ENCODE measurements at places on chromosomes 1 and 21. TPM values are rescaled to one million over a fixed set of nuclear protein-coding genes. Genes with fewer than 3 reads are reported as not detected.

DNA sequence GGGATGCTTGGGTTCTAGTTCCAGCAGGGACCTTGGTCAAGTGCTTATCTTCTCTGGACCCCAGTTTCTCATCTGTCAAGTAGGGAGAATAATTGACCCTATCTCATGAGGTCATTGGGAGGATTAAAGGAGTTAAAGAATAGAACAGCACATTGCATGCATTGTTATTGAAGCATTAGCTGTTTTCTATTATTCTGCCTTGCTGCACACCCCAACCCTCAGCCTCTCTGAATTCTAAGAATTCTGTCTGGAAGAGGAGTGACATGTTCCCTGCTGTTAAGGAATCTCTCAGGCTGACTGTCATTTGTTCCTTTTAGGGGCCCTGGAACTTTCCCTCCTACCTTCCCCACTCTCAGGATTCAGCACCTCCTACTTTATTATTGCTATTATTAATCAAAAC is 73.9 kb downstream of the NENF start:
- H3K27me3 ChIP-seq, result no peaks in the 10 kb centered on the region
- no peaks in the 10 kb centered on the region for H3K4me1 ChIP-seq
- no peak for DNase-seq
- H3K27ac ChIP-seq, result no peak overlapping the region
- no peaks in the 10 kb centered on the region for H3K36me3 ChIP-seq

- H3K27me3 ChIP-seq, result no peaks in the 10 kb centered on the region
- H3K36me3 ChIP-seq, result no peaks in the 10 kb centered on the region
- no peak overlapping the region for H3K4me3 ChIP-seq
- DNase-seq, result no peak
- no peak overlapping the region for H3K27ac ChIP-seq
These were observed 195.0 kb downstream of the GIPC2 start for GRCh38 chr1:78240755-78241154.

DNA sequence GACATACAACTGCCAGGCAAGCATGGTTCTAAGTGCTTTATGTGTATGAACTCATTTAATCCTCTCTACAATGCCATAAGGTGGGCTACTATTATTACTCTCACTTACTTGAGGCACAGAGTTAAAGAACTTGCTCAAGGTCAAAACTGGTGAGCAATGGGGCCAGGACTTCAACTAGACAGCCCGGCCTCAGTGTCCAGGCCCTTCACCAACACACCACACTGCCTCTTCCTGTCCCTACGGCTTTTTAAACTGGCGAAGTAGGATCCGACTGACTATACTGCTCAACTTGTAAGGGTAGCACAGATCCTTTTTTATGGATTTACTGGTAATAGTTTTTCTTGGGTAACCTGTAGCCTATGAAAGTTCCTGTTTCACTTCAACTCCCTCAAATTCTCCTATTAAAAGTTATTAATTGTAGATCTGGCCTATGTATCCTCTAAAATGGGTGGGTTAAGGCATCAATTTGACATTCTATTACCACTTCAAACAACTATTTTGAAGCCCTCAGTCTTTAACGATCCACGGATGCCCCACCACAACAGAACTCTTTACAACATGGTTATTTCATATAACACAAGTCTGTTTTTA is 4.3 kb downstream of the ERRFI1 start:
- H3K36me3 ChIP-seq, result no peaks in the 10 kb centered on the region
- H3K27me3 ChIP-seq, result no peaks in the 10 kb centered on the region
- peaks cover 9% of the 10 kb centered on the region for H3K4me1 ChIP-seq
- no peak overlapping the region for H3K4me3 ChIP-seq
- no peak for DNase-seq

GRCh38 chr1:59672851-59673572 is 141.7 kb upstream of the HOOK1 start:
- no peak overlapping the region for H3K4me3 ChIP-seq
- H3K27ac ChIP-seq, result peak overlapping the region; percentile 39
- no peak for DNase-seq
- H3K4me1 ChIP-seq, result peaks cover 17% of the 10 kb centered on the region
- H3K36me3 ChIP-seq, result no peaks in the 10 kb centered on the region

Gene OR10J1
- total RNA-seq, result not detected

GRCh38 chr1:43868741-43869067 is 64.9 kb upstream of the ARTN start:
- H3K4me1 ChIP-seq, result peaks cover 15% of the 10 kb centered on the region
- peak; percentile 37 for DNase-seq
- no peak overlapping the region for H3K27ac ChIP-seq
- no peaks in the 10 kb centered on the region for H3K27me3 ChIP-seq

- H3K27ac ChIP-seq, result no peak overlapping the region
- H3K36me3 ChIP-seq, result no peaks in the 10 kb centered on the region
- H3K27me3 ChIP-seq, result no peaks in the 10 kb centered on the region
- H3K4me3 ChIP-seq, result no peak overlapping the region
- peaks cover 5% of the 10 kb centered on the region for H3K4me1 ChIP-seq
These were observed 18.2 kb downstream of the PRRX1 start for GRCh38 chr1:170682169-170682568.

Gene LCE2B
- not detected for total RNA-seq

DNA sequence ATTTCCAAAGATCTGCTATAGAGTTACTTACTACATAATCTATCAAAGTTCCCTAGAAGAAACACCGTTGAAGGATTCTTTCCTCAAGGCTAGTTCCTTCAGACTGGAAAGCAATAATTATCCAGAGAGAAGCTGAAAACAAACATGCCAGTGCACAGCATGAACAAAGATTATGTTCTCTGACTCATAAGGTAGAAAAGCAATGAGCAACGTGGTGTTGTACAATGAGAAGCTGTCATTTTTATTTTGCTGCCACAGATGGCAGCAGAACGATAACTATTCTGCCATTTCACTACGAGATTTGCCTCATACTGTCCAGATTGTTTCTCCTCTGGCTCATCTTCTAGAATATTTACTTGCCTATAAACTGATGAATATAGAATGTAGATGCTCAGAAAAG is 10.7 kb downstream of the EXTL2 start:
- peaks cover 1% of the 10 kb centered on the region for H3K4me1 ChIP-seq
- DNase-seq, result no peak
- H3K27ac ChIP-seq, result no peak overlapping the region

Gene ZNF670
- 4.4 TPM for total RNA-seq

Gene AVPR1B
- total RNA-seq, result not detected

GRCh38 chr21:43935711-43936110 is 70.7 kb downstream of the AGPAT3 start:
- no peaks in the 10 kb centered on the region for H3K27me3 ChIP-seq
- peaks cover 4% of the 10 kb centered on the region for H3K4me1 ChIP-seq
- no peak overlapping the region for H3K4me3 ChIP-seq
- no peak for DNase-seq

- H3K27me3 ChIP-seq, result no peaks in the 10 kb centered on the region
These were observed 9.1 kb downstream of the PPFIA4 start for GRCh38 chr1:203035111-203036000.

GRCh38 chr1:154938604-154939399 is 2.3 kb upstream of the PMVK start:
- no peaks in the 10 kb centered on the region for H3K27me3 ChIP-seq
- peak overlapping the region; percentile 94 for H3K27ac ChIP-seq
- H3K4me1 ChIP-seq, result peaks cover 24% of the 10 kb centered on the region
- no peak for DNase-seq
- no peak overlapping the region for H3K4me3 ChIP-seq

GRCh38 chr1:204307334-204307883 is 52.3 kb downstream of the PLEKHA6 start:
- DNase-seq, result peak; percentile 49
- peak overlapping the region; percentile 58 for H3K27ac ChIP-seq
- no peak overlapping the region for H3K4me3 ChIP-seq
- H3K4me1 ChIP-seq, result no peaks in the 10 kb centered on the region
- H3K36me3 ChIP-seq, result no peaks in the 10 kb centered on the region

GRCh38 chr21:28975397-28975796 is 17.3 kb downstream of the LTN1 start:
- H3K27ac ChIP-seq, result no peak overlapping the region
- no peaks in the 10 kb centered on the region for H3K36me3 ChIP-seq
- no peaks in the 10 kb centered on the region for H3K4me1 ChIP-seq
- H3K4me3 ChIP-seq, result no peak overlapping the region

DNA sequence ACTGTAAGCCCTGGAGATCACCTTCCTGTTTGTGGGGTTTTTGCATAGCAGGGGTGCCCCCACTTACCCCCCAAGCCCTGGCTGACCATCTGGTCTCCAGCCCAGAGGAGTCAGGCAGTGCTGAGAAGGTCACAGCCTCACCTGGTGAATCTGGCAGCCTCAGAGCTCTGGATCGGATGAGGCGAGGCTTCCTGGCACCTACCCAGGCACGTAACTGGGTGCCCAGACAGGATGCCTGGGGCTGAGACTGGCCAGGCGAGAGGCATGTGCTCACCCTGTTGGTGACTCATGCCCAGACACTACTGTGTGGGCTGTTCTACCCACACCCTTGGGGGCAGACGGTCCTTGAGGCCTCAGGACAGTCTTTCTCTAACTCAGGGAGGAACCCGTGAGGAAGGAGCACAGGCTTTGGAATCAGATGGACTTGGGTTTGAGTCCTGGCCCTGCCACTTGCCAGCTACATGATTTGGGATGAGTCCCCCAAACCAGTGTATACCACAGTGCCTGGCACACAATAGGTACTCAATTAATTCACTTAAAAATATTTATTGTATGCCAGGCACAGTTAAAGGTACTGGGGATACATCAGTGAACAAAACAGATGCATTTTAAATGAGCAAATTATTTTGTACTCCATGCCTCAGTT is 15.1 kb upstream of the PADI3 start:
- no peak for DNase-seq
- H3K27ac ChIP-seq, result no peak overlapping the region
- H3K36me3 ChIP-seq, result no peaks in the 10 kb centered on the region
- H3K27me3 ChIP-seq, result no peaks in the 10 kb centered on the region
- H3K4me3 ChIP-seq, result no peak overlapping the region

Gene EDN2
- not detected for total RNA-seq

Measured in ovary (tissue), 10 donors.